Stimulated activated CD4-positive, alpha-beta T cell treated with anti-CD3 and anti-CD28 coated beads, Interleukin-12 subunit alpha, Interleukin-12 subunit beta, amount 100 ng/mL, for 48 hours (primary cell): ENCODE measurements at places on chromosomes 6 and 20.

DNA sequence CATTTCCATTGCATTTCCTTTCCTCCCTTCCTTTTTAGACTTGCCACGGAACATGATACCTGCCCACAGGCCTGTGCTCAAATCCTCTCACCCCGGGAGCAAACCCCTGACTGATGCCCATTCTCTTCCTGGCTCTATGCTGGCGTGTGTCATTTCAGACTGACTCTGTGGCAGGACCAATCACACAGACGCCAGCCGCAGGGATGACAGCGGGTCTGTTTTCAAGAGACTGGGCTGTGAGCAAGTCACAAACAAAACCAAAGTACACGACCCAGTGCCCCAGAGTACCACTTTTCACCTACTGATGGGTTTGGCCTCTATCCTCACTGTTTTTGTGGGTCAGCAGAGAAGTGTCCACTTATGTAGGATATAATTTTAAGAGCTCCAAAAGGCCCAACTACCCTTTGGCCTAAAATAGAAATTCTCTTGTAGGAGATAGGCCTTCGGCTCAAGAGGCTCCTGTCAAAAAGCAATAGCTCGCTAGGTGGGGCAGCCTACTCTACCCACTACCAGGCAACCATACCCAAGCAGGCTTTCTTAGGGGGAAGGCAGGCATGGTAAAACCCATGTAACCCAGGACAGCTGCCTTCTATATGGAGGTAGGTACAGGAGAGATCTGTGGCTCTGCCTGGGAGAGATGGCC is 215.7 kb downstream of the CDC5L start:
- DNase-seq, result no peak

DNA sequence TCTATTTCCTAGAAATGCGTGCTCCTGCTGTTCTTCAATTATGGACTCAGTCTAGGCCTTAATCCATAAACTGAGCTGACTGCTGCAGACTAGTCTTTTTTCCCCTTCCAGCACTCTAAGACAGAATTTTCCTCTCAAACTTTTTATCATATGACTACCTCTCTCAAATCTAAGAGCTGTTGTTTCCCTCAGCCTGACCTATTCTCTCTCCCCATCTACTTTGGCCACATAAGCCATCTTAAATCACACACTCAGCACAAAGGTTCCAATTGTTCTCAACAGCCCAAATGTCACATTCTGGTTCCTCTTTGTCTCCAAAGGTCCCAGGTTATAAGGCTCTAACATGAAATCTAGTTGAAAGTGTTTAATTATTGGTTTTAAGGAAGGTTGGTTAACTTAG is 85.2 kb downstream of the PRSS35 start:
- DNase-seq, result no peak

DNA sequence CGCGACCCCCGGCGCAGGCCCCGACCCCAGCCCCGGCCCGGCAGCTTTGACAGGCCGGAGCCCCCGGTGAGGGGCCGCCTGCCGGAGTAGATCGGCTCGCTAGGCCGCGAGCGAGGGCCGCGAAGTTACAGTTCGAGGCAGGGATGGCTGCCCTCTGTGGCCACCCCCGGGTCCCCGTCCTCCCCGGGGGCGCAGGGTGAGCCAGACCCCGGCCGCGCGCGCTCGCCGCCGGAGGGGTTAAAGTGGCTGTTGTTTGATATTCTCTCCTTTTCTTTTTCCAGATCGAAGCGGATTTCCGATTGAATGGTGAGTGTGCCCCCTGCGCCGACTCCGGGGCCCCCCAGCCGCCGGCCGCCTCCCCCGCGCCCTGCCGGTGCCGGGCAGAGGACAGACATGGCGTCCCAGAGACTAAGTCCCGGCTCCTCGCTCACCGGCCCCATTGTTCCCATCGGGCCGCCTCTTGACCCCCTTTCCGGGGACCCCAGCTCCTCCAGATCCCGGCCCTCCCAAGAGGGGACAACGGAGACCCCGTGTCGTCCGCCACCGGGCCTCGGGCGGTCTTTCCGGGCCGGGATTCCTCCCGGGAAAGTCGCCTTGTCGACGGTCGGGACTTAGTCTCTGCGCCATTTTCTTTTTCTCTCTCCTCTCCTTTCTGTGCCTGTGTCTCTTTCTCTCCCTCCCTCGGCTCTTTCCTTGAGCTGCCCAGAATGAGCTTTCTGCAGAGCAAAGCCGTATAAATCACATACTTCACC is 704 bp downstream of the TOP1 start:
- DNase-seq, result no peak

DNA sequence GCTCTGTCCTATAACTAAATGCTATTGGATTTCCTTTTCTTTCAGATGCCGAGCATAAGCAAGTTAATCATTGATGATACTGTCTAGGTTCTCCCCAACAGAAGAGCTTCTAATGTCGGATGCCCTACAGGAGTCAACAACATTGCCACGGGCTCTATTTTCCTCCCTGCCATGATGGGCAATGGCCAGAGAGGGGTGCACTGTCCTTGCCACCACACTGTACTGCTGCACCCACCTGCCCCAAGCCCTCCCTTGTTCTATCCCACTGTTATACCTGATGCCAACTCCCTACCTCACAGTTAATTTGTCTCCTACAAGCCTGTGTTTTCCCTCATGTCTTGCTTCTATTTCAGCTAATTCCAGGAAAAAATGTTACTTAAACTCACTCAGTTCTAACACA is 773.6 kb upstream of the CHD6 start:
- DNase-seq, result no peak

DNA sequence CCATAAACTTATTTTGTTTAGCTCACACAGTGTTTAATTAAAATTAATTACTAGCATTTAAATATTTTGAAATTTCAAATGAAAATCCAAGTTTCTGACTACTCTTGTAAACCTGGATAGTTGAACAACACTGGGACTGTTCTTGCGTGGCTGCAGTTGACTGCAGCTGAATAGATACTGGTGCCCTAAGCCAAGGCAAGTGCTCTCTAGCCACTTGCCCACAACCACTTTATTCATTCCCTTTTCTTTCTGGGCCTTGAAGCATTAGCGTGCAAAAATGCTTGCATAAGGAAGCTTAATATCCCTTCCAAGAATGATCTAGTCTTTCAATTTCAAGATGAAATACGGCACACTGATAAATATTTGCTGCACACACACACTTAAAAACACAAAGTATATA is 676.0 kb upstream of the MARCKS start:
- DNase-seq, result no peak

DNA sequence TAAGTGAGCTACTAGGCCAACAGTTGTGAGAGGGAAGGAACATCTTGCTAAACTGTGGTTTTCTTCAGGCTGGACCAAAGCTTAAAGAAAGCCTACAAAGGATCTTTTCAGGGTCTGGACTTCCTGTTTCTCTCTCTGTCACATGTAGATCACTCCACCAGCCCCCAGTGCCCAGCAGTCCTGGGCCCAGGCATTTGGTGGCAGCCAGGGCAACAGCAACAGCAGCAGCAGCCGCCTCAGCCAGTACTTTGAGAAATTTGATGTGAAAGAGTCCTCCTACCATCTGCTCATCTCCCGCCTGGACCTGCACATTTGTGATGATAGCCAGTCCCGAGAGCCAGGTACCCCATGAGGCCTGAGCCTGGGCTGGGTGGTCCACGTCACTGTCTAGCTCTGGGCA is 44.1 kb downstream of the BLTP3A start:
- DNase-seq, result no peak

GRCh38 chr6:5335020-5335419 is 73.7 kb downstream of the FARS2 start:
- no peak for DNase-seq

- no peak for DNase-seq
Observed at GRCh38 chr20:24718696-24719095, 230.4 kb upstream of the CST7 start.

DNA sequence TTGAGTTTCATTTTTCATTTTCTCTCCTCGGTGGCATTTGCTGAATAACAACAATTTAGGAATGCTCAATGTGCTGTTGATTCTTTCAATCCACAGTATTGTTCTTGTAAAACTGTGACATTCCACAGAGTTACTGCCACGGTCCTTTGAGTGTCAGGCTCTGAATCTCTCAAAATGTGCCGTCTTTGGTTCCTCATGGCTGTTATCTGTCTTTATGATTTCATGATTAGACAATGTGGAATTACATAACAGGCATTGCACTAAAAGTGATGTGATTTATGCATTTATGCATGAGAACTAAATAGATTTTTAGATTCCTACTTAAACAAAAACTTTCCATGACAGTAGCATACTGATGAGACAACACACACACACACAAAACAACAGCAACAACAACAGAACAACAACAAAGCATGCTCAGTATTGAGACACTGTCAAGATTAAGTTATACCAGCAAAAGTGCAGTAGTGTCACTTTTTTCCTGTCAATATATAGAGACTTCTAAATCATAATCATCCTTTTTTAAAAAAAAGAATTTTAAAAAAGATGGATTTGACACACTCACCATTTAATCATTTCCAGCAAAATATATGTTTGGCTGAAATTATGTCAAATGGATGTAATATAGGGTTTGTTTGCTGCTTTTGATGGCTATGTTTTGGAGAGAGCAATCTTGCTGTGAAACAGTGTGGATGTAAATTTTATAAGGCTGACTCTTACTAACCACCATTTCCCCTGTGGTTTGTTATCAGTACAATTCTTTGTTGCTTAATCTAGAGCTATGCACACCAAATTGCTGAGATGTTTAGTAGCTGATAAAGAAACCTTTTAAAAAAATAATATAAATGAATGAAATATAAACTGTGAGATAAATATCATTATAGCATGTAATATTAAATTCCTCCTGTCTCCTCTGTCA is 88.1 kb downstream of the SNAP25 start:
- no peak for DNase-seq

GRCh38 chr6:135555550-135555949 is 58.0 kb upstream of the AHI1 start:
- no peak for DNase-seq

DNA sequence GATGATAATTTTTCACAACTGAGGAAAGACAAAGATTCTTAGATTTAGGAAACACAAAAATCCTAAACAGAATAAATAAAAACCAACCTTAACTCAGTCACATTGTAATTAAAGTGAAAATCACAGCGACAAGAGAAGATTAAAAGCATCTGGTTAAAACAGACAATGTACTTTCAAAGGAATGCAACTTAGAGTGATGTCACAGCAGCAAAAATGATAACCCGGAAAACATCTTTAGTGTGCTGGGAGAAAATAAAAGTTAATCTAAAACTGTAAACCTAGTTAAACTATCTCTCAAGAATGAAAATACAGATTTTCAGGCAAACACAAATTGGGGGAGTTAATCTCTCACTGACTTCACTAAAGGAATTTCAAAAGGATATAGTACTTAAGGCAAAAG is 76.8 kb upstream of the OGFRL1 start:
- no peak for DNase-seq

GRCh38 chr6:139655783-139656705 is 281.6 kb upstream of the CITED2 start:
- DNase-seq, result no peak

- no peak for DNase-seq
Observed at GRCh38 chr20:7305976-7306375, 538.5 kb downstream of the BMP2 start.

DNA sequence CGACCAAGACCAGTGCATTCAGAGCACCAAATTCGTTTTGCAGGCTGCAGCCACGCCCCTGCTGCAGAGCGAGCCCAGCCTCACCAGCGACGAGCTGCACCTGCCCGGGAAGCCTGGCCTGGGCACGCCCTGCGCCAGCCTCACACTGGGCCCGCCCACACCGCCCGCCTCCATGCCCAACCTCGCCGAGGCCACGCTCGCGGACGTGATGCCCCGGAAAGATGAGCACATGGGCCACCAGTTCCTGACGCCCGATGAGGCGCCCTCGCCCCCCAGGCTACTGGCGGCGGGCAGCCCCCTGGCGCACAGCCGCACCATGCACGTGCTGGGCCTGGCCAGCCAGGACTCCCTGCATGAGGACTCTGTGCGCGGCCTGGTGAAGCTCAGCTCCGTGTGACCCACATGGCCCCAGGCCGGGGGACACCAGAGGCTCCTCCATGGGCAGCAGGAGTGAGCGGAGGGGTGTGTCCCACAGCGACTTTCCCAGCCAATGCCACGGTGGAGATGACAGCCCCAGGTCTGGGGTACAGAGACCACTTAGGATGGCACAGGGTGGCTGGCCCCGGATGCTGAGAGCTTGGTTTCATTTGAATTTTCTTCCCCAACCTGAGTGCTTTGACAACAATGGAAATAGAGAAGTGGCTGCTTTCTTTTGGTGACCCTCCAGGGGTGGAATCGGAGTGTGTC is 150.2 kb upstream of the SNX9 start:
- DNase-seq, result no peak

DNA sequence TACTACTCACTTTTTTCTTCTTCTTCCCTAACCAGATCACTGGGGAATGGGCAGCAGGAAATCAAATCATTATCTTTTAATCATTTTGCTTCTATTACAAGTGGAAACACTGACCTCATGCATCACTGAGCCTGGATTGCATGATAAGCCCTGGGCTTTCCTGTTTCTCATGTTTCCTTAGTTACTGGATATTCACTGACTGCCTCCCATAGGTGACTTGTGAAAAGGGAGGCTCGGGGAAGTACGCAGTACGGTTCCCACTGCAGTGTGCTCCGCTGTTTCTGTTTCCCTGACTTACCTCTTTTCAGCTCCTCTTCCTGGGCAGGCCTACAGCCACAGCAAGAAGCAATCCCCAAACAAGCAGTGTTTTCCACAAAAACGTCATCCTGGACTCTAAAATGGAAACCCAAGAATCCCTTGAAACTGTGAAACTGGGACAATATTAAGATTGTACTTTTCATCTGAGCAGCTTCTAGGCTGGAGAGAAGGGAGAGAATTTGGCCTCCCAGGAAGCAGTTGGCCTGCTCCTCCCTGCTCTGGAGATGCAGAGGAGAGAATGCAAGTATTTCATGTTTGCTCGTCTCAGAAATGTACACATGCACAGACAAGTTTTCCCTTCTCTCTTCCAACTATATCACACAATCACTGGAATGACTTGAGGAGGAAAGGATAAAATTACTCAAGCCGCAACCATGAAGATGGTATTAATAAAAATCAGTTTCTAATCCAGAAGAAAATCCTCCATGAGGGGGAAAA is 13.1 kb downstream of the BTNL2 start:
- no peak for DNase-seq

GRCh38 chr6:52820198-52820597 is 16.6 kb upstream of the GSTA1 start:
- DNase-seq, result no peak

GRCh38 chr20:63473555-63474449 is 1.3 kb upstream of the KCNQ2 start:
- no peak for DNase-seq

GRCh38 chr6:51292659-51293058 is 474.0 kb downstream of the TFAP2B start:
- DNase-seq, result no peak

- no peak for DNase-seq
Observed at GRCh38 chr6:165674155-165675029, 11.4 kb upstream of the PDE10A start.
